ENCODE measurements at places on chromosomes 7 and 10. TPM values are rescaled to one million over a fixed set of nuclear protein-coding genes. Genes with fewer than 3 reads are reported as not detected.

- no peak for DNase-seq
Observed at GRCh38 chr7:31938650-31939049, 131.6 kb downstream of the PDE1C start.

- no peak for DNase-seq
Observed at GRCh38 chr7:99848420-99849216, 20.8 kb downstream of the CYP3A43 start.

- no peak for DNase-seq
Observed at GRCh38 chr7:50730446-50731400, 52.0 kb downstream of the GRB10 start.

DNA sequence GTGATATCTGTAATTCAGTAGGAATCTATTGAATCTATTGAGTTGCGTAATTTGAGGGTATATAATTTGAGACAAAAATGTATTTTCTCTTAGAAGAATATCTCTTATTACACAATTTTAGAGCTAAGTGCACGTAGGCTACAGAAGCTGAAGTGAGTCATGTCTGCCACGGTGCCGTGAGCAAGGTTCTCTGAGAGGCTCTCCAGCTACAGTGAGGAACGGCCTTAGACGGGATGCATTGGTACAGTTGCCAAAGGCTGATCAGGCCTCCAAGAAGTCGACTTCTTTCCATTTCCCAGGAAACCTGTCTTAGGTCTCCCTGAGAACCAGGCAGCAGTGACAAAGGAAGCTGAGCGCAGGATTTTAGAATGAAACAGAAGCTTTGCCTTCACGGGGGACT, 28.6 kb downstream of the TCERG1L start:
- DNase-seq = no peak

DNA sequence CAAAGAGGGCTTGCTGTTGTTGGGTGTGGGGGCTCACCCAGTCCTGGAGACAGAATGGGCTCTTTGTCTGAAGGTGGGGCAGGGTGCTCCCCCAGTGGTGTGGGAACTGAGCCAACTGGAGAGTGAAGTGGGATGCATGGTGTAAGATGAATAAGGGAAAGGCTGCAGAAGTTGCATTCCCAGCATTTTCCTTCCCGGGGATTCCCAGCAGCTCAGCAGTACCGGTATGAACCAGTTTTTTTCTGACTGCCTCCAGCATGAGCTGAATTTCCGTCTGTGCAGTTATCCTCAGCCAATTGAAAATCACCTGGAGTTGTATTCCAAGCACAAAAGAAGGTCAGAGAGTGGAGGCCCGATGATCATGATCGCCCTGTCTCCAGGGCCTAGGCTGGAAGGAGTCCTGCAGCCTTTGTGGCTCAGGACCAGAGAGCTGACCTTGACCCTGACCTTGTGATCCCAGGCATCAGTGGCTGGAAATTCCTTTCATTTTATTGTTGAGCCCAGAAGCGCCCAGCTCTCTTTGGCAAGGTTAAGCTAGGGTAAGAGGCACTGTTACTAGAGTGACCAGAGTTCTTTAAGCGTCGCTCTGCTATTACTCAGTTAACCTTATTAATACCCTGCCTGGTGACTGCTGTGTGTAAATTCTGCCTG, 33.4 kb downstream of the OGDH start:
- peak; percentile 87 for DNase-seq

DNA sequence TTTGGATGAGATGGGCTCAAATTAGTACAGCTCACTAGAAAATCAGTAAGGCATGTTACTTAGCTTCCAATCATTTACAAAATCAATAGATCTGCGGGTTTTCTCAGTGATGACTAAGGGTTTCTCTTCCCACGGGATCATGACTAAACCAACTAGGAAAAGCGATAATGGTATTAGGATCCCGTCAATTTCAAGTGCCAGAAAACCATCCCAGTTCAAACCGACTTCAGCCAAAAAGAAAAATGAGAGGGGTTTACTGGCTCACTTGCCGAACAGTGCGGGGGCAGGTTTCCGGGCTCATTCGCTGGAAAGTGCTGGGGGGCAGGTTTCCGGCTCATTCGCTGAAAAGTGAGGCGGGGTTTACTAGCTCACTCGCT, 62.1 kb upstream of the LYZL2 start:
- DNase-seq = no peak

DNA sequence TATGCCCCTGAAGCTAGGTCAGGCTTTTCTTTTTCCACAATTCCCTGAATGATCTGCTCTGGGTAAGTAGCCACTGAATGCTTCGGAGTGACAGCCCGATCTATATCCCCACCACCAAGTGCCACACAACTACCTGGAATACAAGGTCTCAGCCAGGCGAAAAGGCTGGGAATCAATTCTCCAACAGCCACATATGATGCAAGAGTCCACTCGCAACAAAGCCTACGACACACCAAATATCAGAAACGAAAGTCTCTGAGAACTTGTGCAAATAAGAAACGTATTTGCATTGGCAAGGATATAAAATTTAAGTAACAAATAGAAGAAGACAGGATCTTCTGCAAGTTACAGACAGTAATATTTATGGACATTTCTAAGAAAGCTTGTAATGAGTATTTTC, 5.7 kb downstream of the HIPK2 start:
- DNase-seq = no peak

GRCh38 chr7:108114117-108114841, 15.9 kb downstream of the LAMB4 start:
- peak; percentile 32 for DNase-seq

PON1 gene
- 2.3 TPM for polyA plus RNA-seq

FAM24B gene
- 4.1 TPM for polyA plus RNA-seq

All from large intestine (tissue), 12 donors.